ENCODE measurements at places on chromosomes 7 and 10. TPM values are rescaled to one million over a fixed set of nuclear protein-coding genes. Genes with fewer than 3 reads are reported as not detected.

DNA sequence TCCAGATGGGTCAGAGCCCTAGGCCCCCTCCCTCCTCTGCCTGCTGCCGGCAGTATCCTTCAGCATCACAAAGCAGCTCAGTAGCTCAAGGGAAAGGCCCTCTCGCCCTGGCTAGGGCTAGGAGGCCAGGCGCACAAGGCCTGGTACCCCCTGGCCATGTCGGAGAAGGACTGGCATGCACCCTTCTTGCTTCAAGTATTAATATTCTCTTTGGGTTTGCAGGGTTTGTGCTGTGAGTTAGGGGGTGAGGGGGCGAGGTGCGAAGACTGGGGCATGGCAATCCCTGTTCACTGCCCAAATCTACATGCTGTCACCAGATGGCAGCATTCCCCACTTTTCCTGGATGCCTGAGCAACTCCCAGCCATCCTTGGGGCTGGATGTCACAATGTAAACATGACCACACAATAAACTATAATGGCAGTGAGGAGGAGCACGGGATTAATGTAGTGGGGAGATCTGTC, 105.2 kb downstream of the NEURL1 start:
- DNase-seq: no peak

- DNase-seq: no peak
Observed at GRCh38 chr7:39969431-39969830, 19.4 kb downstream of the CDK13 start.

DNA sequence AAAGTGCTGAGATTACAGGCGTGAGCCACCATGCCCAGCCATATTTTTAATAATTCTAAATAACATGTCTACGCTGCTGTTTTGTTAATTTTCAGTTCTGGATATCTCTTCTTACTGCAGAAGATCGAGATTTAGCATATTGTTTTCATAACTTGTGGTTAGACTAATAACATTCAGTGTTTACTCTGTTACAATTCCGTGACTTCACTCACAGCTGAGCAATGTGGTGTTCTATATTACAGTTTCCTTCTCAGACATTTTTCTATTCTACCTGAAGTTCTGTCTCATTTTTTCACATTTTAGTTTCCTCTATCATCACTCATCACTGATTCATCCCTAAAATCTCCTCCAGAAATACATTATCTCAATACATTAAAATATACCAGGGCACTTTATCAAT, 10.9 kb downstream of the RNF32 start:
- no peak for DNase-seq

KAZALD1 gene
- total RNA-seq: 2.8 TPM

EPO gene
- total RNA-seq: not detected

WNT8B gene
- not detected for total RNA-seq

R3HCC1L gene
- total RNA-seq: 12.2 TPM

NME8 gene
- total RNA-seq: not detected

LOXL4 gene
- total RNA-seq: 6.9 TPM

INMT gene
- total RNA-seq: 26.2 TPM
